ENCODE measurements at places on chromosomes 2 and 18.

GRCh38 chr18:32346671-32347070, 124.0 kb downstream of the GAREM1 start:
- no peak for DNase-seq

- DNase-seq = no peak
Measured at GRCh38 chr2:95158441-95158840, 1.2 kb downstream of the ZNF514 start.

DNA sequence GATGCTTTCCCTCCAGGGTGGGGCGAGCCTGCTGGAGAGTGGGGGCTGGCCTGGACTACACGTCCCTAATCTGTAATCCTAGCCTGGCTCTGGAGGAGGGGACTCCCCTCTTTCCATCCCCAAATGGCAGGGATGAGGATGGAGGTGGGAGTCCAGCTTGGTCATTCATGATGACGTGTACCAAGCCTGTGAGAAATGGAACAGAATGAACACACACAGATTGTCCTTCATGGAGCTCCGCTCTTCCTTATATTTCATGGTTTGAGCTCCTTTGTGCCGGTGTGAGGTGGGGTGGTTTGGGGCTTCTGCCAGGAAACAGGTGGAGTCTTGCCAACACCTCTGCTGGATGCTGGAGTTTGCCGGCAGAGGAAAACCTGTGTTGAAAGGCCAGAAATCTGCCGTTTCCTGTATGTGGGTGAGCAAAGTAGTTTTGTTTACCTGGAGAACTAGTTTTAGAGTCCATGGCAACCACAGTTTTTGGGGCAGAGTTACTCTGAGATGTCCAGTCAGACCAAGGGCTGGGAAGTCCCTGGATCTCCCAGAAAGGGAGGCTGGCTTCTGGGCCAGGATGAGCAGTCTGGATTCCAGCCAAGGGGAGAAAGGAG, 417.6 kb upstream of the MEX3C start:
- no peak for DNase-seq

GRCh38 chr2:140770645-140771044, 1360.2 kb downstream of the LRP1B start:
- no peak for DNase-seq
